ENCODE measurements at places on chromosomes 1 and 21. TPM values are rescaled to one million over a fixed set of nuclear protein-coding genes. Genes with fewer than 3 reads are reported as not detected.

DNA sequence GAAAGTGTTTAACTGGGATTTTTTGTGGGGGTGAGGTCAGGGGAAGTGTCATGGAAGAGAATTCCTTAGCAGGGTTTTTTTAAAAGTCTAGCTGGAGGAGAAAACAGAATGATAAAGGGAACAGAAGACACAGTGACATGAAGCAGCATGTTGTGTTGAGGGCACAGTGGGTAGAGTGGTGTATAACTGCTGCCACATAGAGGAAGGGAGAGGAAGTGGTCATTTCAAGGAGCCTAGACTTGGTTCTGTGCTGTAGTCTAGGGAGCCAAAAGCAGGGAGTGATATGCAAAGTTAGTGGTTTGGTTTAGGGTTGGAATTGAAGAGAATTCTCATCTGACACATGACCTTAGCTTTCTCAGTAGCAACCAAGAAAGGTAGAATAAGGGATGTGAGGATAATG, 10.2 kb downstream of the EEIG2 start:
- H3K4me1 ChIP-seq, result no peaks in the 10 kb centered on the region
- H3K27me3 ChIP-seq, result no peaks in the 10 kb centered on the region
- H3K36me3 ChIP-seq, result peaks cover 5% of the 10 kb centered on the region

DNA sequence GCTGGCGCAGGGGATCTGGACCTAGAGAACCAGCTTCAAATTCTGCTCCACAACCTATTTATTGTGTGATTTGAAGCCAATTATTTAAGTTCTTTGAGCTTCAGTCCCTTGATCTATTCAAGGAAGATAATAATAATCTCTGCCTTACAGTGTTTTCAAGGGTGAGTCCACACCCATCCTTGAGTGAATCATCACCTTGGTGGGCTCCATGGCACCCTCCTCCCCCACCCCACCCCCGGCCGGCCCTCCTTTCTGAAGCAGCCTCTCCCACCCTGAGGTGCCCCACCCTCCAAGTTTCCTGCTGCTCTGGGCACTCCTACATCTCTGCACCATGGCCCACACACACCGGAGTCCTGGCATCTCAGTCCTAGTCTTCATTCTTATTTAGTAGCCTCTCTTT, 38.3 kb downstream of the TCP10L start:
- no peaks in the 10 kb centered on the region for H3K36me3 ChIP-seq
- no peak overlapping the region for H3K27ac ChIP-seq
- no peaks in the 10 kb centered on the region for H3K27me3 ChIP-seq
- no peaks in the 10 kb centered on the region for H3K4me1 ChIP-seq
- no peak overlapping the region for H3K4me3 ChIP-seq

DNA sequence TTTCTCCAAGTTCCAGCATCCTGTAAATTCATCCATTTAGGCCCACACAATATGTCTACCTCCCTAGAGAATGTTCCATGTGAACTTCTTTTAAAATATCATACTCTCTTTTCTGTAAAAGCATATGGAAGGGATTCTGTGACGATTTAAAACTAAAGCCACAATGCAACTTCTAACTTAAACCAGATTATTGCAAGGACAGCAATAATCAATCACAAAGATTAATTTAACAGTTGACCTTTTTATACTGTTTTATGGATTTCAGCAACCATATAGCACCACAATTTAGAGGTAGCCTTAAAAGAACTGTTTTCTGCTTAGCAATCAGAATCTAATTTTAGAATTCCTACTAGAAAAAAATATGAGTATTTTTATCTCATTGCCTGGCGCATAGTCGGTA, 58.3 kb downstream of the DSCAM start:
- H3K4me1 ChIP-seq, result no peaks in the 10 kb centered on the region
- no peaks in the 10 kb centered on the region for H3K36me3 ChIP-seq
- no peak for DNase-seq
- H3K27me3 ChIP-seq, result no peaks in the 10 kb centered on the region
- H3K27ac ChIP-seq, result no peak overlapping the region

- no peaks in the 10 kb centered on the region for H3K27me3 ChIP-seq
- DNase-seq, result no peak
Measured at GRCh38 chr1:215594640-215595039, 27.5 kb downstream of the KCTD3 start.

DNA sequence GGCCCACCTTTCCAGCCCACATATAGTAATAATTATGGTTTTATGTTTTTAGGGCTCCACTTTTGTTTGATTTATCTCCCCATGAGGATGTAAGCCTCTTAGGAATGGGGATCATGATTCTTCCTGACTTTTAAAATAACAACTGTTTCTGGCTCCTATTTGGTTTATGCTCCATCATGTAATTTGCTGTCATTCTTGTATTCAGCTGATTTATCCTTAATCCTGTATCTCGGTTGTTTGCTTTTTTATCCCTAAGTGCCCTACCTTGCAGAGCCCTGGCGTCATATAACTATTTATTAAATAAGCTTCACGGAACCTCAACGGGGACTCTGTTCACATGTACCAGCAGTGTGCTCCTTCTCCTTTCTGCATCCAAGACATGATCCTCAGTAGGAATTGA, 70.7 kb downstream of the RYR2 start:
- no peaks in the 10 kb centered on the region for H3K27me3 ChIP-seq
- no peaks in the 10 kb centered on the region for H3K4me1 ChIP-seq
- no peak overlapping the region for H3K4me3 ChIP-seq
- no peaks in the 10 kb centered on the region for H3K36me3 ChIP-seq
- no peak for DNase-seq

- no peak overlapping the region for H3K27ac ChIP-seq
- H3K27me3 ChIP-seq, result no peaks in the 10 kb centered on the region
- no peak for DNase-seq
- no peak overlapping the region for H3K4me3 ChIP-seq
- H3K4me1 ChIP-seq, result no peaks in the 10 kb centered on the region
- peaks cover 15% of the 10 kb centered on the region for H3K36me3 ChIP-seq
Measured at GRCh38 chr1:47819574-47819888, 177.7 kb downstream of the TRABD2B start.

DNA sequence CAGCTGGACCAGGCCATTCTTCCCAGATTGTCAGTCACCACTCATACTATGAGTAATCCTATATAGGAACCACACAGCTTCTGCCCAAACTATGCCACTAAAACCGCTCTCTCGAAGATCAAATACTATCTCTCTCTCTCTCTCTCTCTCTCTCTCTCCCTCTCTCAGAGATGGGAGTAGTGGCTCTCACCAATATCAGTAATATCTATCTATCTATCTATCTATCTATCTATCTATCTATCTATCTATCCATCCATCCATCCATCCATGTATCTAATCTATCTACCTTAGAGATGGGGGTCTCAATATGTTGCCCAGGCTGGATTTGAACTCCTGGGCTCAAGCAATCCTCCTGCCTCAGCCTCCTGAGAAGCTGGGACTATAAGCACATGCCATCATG, 4.7 kb upstream of the HIPK1 start:
- H3K4me1 ChIP-seq, result peaks cover 8% of the 10 kb centered on the region
- peaks cover 30% of the 10 kb centered on the region for H3K27me3 ChIP-seq

GRCh38 chr1:11804666-11805421, 920 bp downstream of the MTHFR start:
- H3K27me3 ChIP-seq, result no peaks in the 10 kb centered on the region
- H3K4me3 ChIP-seq, result peak overlapping the region; percentile 98
- DNase-seq, result no peak

FAM163A gene
- not detected for total RNA-seq

S100A7 gene
- total RNA-seq, result not detected

ACADM gene
- total RNA-seq, result 61.6 TPM

TRAF3IP3 gene
- total RNA-seq, result not detected

PTPN22 gene
- not detected for total RNA-seq

Data from endodermal cell (in vitro differentiated cells).